LNCaP clone FGC (cell line): ENCODE measurements at places on chromosomes 13 and 19.

- no peak for DNase-seq
Measured at GRCh38 chr19:40691421-40692211, 1.2 kb upstream of the NUMBL start.

- DNase-seq, result no peak
Measured at GRCh38 chr13:48231933-48232332, 1.1 kb upstream of the ITM2B start.

DNA sequence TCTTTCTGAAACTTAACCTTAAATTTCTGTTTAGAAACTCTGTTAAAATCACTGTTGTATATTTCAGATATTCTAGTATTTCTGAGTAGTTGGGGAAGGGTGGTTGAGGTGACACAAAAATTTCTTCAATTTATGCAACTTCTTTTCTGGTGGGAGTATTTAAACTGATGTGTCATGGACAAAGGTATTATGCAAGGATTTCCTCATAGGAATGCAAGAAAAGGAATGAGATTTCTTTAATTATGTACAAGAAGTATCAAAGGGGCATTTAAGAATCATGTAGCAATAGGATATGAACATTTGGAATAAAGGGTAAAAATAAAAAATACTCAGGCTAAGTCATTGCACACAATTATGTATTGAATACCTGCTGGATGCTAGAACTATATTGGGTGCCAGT is 575.8 kb upstream of the KLF12 start:
- DNase-seq, result no peak

GRCh38 chr13:35675651-35676050 is 199.2 kb upstream of the MAB21L1 start:
- no peak for DNase-seq
